GOT3 (cell line): ENCODE measurements at places on chromosomes 16 and 17.

GRCh38 chr17:77107506-77108433 is 33.0 kb upstream of the SEC14L1 start:
- DNase-seq = no peak

DNA sequence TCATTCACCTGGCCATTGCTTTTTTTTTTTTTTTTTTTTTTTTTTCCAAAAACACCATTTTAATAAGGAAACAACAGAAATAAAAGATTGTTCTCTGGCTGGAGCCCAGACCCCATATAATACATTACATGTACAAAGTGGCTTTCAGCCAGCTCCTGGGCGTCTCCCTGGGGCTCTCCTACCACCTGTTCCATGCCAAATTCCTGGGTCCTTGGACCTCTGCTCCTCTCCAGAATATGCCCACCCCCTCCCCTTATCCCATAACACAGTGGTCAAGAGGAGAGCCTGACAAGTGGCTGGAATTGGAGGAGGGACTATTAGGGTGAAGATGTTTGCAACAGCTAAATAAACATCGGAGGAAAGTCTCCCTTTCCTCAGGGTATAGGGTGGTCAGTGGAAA is 3.6 kb upstream of the PHF12 start:
- no peak for DNase-seq

DNA sequence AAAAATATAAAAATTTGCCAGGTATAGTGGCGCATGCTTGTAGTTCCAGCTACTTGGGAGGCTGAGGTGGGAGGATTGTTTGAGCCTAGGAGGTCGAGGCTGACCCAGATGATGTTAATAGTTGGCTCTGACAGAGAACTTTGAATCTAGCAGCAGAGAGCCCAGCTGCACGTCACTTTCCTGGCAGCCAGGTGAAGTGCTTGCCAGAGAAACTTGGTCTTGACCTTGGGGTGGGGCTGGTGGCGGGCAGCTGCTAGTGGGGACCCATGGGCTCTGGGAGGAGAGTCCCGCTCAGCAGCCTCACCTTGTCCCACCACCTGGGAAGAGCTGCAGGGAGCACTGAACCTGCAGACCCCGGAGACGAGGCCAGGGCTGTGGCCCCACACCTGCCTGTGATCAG is 3.1 kb upstream of the C16orf74 start:
- DNase-seq = no peak

DNA sequence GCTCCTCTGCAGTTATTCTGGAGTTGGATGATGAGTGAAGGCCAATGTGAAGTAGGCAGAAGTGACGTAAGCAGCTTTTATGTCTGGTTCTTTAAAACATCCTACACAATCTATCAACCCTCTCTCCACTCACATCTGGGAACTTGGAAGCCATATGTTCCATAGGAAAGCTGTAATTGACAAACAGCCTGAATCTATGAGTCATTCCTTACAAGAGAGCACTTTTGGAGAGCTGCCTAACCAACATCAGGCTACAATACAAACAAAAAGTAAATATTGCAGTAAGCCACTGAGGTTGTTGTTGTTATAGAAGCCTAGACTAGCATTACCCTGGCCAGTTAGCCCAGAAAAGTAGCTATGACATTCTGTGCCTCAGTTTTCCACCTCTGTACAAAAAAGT is 5.9 kb downstream of the CCL7 start:
- no peak for DNase-seq

DNA sequence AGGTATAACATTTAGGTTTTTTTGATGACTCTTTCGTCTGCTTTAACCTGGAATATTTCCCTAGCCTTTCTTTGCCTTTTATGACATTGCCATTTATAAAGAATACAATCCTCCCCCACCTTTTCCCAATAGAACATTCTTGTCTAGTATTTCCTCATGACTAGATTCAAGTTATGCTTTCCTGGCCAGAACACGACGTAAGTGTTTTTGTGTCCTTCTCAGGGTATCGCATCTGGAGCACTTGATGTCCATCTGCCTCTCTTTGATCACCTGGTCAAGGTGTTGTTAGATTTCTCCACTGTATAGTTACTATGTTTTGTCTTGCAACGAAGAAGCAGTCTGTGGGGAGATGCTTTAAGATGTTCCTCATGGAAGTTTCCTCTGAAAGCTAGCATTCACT is 87.4 kb downstream of the MSI2 start:
- DNase-seq = no peak

DNA sequence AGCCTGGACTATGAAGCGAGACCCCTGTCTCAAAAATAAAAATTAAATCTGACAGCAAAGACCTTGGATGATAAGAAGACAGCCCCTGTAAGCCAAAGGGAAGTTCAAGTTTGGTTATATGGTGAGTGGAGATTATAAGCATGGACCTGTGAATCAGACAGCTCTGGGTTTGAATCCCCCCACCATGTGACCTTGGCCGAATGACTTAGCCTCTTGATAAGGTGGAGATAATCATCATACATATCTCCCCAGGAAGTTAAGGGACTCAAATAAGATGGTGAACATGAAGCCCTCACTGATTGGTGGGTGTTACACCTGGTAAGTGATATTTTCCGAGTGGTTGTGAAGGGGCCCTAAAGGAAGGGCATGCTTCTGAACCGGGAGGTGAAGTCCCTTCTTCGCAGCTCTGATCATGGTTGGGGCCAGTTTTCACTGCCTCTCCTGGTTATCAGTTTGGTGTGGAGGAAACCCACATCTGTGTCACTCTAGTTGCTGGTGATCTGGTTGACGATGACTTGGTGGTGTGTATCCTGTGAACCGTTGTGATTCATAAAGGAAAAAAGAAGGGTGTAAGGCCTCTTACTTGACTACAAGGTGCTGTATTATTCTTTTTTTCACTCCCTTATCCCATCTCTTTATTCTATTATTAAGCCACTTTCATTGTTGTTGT is 61.7 kb upstream of the CLEC18A start:
- DNase-seq = no peak

GRCh38 chr16:23254338-23254737 is 47.8 kb upstream of the SCNN1B start:
- no peak for DNase-seq

GRCh38 chr17:31510308-31511194 is 119.1 kb downstream of the RAB11FIP4 start:
- no peak for DNase-seq

- DNase-seq = no peak
Measured at GRCh38 chr16:70730031-70730430, 44.2 kb upstream of the MTSS2 start.

DNA sequence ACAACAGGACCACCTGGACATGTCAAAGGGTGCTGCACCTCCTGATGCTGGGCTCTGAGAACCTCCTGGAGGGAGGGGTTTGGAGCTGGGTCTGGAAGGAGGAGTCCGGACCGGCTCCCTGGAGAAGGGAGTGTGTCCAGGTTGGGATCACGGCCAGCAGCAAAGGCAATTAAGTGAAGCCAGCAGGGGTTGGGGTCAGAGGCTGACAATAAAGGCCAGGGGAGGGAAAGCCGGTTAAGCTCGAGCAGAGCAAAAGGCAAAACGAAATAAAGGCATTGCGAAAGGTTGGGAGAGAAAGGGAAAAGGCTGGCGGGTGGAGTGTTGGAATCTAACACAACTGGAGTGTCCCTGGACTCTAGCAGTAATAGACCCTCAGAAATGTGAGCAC is 992 bp upstream of the CACNG4 start:
- no peak for DNase-seq

DNA sequence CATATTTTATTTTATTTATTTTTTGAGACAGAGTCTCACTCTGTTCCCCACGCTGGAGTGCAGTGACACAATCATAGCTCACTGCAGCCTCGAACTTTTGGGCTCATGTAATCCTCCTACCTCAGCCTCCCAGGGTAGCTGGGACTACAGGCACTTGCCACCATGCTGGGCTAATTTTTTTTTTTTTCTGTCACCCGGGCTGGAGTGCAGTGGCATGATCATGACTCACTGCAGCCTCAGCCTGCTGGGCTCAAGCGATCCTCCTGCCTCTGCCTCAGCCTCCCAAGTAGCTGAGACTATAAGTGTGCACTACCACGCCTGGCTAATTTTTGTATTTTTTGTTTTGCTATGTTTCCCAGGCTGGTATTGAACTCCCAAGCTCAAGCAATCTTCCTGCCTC is 17.1 kb downstream of the UNC45B start:
- no peak for DNase-seq

DNA sequence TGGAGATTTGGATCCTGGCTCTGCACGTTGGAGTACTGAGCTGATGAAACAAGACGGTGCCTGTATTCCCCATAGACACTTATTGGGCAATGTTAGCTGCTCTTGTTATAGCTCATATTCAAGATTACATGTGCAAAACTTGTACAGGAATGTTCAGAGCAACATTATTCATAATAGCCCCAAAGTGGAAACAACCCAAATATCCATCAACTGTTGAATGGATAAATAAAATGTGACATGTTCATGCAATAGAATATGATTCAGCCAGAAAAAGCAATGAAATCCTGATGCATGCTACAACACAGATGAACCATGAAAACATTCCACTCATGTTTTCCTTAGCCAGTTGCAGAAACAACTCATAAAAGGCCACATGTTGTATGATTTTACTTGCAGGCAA is 5.7 kb upstream of the SDR42E1 start:
- no peak for DNase-seq

GRCh38 chr16:1740781-1741490 is 30.4 kb downstream of the NME3 start:
- DNase-seq = no peak

DNA sequence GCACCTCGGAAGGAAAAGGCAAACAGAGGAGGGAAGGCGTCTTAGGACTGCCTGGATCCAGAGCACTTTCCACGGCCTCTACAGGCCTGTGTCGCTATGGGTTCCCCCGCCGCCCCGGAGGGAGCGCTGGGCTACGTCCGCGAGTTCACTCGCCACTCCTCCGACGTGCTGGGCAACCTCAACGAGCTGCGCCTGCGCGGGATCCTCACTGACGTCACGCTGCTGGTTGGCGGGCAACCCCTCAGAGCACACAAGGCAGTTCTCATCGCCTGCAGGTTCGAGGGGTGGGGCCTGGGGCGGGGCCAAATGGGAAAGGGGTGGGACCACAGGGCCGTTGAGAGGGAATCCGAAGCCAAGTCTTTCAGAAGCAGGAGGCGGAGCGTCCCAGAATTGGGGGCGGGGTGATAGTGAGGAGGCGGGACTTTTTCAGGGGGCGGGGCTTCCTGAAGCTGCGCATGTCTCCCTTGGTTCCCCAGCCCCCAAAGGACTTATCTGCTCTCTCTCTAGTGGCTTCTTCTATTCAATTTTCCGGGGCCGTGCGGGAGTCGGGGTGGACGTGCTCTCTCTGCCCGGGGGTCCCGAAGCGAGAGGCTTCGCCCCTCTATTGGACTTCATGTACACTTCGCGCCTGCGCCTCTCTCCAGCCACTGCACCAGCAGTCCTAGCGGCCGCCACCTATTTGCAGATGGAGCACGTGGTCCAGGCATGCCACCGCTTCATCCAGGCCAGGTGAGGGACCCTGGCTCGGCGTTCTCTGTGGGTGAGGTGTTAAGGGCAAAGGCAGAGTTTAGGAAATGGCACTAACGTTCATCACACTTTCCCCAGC is 939 bp downstream of the BCL6B start:
- peak; percentile 81 for DNase-seq

- DNase-seq = peak; percentile 15
Measured at GRCh38 chr17:35119370-35120165, at the start of gene RAD51D. TSS of gene RAD51D (minus strand) at chr17:35119860. CDS start at chr17:35119613, 247 bp downstream.

DNA sequence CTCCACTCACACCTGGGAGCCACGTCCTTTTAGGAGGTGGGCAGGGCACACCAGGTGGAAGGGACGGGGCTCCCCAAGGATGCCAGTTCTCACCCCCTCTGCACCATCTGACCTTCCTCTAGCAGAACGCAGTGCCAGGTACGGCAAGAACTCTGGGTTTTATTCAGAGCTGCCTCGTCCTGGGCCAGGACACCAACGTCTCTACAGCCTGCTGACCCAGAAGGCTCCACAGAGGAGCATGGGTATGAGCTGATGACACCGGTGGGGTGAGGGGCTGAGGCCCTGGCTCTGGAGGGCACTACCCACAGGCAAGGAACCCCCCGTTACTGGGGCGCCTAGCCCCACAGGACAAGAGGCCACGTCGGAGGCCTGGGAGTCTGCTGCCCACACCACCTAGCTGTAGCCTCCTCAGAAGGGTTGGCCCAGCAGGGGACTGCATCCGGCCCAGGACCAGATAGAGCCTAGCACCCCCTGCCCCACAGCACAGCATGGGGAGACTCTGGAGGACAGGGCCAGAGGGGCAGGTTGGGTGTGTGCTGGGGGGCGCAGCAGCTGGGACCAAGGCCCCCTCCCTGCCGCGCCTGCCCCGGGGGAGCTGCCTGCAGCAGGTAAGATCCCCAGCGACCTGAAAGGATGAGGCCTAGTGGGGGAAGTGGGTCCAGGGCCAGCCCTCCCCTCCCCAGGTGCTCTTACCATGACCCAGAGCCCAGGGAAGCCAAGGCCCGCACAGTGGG is 13.9 kb downstream of the BCAR1 start:
- no peak for DNase-seq

- DNase-seq = peak; percentile 26
Measured at GRCh38 chr16:14003074-14003570, 68.0 kb upstream of the MRTFB start.

DNA sequence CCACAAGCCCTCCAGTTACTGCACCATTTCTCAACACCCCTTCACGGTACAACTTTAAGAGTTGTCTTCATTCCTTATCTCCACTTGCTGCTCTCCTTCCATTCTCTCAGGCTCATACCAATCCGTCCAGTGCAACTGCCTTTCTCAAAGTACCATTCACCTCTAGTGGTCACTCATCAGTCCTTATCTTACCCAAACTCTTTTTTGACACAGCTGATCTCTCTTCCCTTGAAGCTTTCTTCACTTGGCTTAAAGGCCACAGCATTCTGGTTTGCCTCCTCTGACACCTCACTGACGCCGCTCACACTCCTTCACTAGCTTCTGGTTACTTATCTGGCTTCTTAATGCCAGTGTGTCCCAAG is 24.9 kb downstream of the UBE2G1 start:
- no peak for DNase-seq

DNA sequence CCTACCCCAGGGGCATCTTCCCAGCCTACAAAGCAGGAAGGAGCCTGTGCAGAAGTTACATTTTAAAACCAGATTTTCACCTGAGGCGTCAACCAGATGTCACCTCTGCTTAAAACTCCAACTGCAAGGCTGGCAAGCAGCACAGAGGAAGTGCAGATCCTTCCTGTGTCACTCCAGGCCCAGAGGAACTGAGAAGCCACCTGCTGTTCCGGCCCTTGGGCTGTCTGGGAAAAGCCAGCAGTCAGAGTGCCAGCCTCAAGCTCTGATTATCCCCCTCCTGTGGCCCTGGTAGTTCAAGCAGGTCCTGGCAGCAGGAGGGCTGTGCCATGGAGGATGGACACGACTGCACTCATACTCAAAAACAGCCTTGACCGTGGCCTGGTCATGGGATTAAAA is 10.2 kb downstream of the POLR2C start:
- no peak for DNase-seq
